ENCODE measurements at places on chromosomes 3 and 15.

GRCh38 chr3:196341137-196341536 is 2.9 kb upstream of the TM4SF19 start:
- no peak for DNase-seq

- no peak for DNase-seq
Measured at GRCh38 chr3:149727656-149728055, 24.6 kb downstream of the COMMD2 start.

- no peak for DNase-seq
Measured at GRCh38 chr3:177421481-177421785, 224.2 kb upstream of the TBL1XR1 start.

GRCh38 chr3:31882895-31883294 is 98.2 kb downstream of the OSBPL10 start:
- DNase-seq = no peak

DNA sequence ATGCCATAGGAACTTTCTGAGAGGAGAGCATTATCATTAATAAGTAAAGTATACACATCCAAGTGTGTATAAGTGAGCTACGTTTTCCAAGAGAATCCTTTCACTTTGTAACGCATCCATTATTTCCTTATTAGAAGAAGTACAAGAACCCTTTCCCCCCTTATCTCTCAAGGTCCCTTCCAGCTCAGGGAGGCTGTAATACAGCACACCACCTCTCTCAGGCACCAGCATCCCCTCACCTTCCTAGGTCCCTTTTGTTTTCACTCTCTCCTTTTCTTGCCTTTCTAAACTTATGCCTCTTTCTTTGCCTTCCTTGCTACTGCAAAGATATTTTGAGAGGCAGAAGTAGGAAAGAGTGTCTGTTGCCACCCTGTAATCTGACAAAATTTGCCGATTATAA is 446.0 kb downstream of the GRM7 start:
- no peak for DNase-seq

DNA sequence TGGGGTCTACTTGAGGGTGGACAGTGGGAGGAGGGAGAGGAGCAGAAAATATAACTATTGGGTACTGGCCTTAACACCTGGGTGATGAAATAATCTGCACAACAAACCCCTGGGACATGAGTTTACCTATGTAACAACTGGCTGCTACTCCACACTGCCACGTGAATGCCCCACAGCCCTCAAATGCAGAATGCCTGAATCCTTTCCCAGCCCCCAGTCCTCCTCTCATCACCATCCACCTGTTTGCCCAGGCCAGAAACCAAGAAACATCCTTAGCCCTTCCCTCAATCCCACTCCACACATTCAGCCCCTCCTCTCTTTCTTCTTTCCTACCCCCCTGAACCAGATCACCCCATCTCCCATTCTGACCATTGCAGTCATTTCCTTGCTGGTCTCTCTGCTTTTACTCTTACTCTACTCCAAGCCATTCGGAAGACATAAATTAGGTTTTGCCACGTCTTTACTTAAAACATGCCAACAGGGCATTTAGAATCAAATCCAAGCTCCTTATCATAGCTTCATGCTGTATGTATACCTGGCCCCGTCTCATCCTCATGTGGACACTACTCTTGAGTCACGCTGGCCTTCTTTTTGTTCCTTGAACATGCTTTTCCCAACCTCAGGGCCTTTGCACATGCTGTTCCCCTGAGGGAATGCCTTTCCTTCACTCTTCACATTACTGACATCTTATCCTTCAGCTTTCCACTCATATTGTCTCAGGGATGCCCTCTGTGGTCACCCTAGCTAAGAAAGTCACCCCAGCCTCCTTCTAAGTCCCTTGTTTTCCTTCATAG is 137.5 kb upstream of the ABHD17C start:
- no peak for DNase-seq

DNA sequence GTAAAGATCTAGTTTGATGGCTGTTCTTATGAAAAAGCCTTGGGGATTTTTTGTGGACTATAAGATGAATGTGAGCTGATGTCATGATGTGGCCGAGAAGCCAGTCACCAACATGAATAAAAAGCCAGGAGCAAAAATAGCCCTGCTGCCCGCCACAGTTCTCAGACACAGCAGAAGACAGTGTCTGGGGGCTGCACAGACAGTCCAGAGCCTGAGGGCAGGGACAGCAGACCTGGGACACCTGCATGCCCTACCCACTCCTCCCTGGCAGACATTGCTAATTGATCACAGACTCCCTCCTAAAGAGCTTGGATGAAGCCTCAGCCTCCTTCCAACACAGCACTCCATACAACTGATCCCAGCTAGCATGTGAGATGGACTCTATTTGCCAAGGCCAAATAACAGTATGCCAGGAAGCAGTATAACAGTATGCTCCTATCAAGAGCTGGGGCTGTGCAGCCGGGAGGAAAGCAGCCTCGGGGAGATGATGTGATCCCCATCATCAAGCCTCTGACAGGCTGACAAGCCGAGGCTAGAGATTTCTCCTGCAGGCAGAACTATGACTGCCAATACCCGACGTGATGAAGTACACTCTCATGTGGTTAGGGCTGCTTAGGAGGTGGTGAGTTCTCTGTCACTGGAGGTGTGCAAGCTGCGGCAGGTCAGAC is 105.4 kb upstream of the RPL32 start:
- no peak for DNase-seq
